Caudate nucleus (tissue), 63 donors: ENCODE measurements at places on chromosomes 3 and 15.

GRCh38 chr3:139671107-139671506 is 6.7 kb downstream of the NMNAT3 start:
- DNase-seq = no peak

DNA sequence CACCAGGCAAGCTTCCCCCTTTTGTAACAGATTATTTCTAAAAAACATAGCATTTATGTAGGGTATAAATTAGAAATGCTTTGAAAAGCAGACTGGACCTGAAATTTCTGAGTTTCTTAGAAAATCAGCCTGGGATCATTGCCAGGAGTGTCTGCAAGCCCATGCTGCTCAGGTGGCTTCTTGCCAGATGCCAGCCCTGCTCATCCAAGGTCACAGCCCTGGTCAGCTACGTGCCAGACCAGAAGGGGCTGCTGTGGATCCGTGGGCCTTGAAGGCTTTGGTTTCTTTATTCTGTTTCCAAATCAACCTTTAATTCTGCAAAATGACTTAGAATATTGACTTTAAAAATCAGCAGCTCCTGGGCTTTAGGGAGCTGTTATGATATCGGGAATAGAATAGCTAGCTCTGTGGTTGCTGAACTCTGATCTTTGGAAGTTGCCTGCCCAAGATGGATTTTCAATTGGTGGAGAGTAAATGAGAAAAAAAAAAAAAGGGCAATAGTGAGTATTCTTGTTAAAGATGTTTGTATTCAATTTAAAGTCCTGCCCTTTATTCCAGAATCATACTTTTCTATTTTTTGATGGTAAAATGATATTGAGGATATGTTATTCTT is 370.1 kb upstream of the ONECUT1 start:
- no peak for DNase-seq

GRCh38 chr3:142999881-143000280 is 1.5 kb upstream of the U2SURP start:
- no peak for DNase-seq

DNA sequence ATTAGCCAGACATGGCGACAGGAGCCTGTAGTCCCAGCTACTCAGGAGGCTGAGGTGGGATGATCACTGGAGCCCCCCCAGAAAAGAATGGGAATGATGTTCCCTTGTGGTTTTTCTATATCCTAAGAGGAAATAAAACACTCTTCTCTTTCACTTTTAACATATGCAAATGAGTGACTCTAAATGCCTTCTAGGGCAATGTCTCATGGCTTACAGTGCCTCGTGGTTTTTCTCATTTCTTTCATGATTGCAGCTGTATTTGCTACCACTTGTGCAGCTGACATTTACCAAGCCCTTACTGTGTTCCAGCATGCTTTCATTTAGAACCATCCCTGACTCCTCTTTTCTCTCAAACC is 26.4 kb downstream of the STOML1 start:
- DNase-seq = no peak

GRCh38 chr3:76698136-76698706 is 341.7 kb upstream of the ROBO2 start:
- no peak for DNase-seq

DNA sequence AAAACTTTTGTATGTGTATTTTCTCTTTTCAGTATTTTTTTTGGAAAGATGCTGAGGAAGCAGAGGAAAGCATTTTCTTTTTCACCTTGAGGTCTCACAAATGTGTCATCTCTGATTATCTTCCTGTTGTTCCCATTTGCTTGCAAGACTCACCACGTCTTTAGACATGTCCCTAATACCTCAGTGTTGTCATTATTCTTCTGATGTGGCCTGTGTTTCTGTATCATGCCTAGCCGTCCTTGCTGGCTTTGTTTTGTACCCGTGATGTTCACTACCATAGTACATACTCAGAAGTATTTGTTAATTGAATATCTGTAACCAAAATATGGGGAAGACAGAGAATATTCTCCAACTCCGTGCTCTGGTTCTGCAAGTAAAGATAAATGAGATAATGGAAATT is 5.0 kb upstream of the P2RY14 start:
- DNase-seq = no peak

DNA sequence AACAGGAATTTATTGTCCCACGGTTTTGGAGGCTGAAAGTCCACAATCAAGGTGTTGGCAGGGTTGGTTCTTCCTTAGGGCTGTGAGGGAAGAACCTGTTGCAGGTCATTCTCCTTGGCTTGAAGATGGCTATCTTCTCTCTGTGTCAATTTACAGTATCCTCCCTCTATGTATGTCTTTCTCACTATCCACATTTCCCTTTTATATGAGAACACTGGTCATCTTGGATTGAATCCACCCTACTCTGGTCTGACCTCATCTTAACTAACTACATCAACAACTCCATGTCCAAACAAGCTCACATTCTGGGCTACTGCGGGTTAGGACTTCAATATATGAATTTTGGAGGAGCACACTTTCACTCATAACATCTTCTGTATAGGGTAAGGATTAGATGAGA is 61.9 kb downstream of the CLDN1 start:
- no peak for DNase-seq

GRCh38 chr15:97840501-97840900 is 120.0 kb upstream of the ARRDC4 start:
- DNase-seq = no peak

DNA sequence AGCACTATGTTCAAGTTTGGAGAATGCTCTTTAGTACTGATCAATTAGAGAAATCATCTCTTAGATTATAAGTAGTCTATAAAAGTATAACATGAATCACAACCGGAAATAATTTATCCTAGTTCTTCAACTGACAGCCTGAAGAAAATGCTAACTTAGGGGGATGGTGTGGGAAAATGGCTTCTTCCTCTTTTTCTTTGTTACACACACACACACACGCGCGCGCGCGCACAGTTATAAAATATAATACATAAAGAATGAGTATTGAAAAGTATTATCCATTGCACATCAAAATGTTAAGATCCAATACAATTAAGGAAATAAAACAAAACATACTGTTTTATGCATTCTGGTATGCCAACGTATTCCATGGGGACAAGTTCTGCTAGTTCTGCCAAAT is 11.2 kb upstream of the GTF2A2 start:
- no peak for DNase-seq
